Dermis microvascular lymphatic vessel endothelial cell (primary cell): ENCODE measurements at places on chromosomes 5 and 9.

DNA sequence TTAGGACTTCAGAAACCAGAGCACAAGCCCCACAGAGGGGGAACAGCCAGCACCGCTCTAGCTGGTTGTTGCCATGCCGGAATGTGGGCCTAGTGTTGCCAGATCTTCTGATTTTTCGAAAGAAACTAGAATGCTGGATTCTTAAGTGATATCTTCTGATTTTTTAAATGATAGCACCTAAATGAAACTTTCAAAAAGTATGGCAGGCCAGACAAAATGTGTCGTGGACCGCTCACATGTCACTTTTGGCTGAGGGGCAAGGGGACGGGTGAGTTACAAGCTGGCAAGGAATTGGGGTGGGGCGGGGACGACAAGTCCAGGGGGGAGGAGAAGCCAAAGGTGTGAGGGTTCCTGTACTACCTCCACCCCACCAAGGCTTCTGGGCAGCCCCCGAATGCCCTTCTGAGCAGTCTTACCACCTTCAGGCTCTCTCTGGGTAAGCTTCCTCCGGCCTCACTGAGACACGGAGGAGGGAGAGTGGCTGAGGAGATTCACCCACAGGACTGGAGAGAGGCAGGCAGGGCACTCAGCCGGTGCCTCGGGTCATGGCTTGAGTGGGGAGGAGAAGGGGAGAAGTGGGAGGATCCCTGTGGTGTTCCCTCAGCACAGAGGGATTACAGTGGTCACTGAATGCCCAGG, 10.3 kb downstream of the B4GALT7 start:
- DNase-seq, result no peak

DNA sequence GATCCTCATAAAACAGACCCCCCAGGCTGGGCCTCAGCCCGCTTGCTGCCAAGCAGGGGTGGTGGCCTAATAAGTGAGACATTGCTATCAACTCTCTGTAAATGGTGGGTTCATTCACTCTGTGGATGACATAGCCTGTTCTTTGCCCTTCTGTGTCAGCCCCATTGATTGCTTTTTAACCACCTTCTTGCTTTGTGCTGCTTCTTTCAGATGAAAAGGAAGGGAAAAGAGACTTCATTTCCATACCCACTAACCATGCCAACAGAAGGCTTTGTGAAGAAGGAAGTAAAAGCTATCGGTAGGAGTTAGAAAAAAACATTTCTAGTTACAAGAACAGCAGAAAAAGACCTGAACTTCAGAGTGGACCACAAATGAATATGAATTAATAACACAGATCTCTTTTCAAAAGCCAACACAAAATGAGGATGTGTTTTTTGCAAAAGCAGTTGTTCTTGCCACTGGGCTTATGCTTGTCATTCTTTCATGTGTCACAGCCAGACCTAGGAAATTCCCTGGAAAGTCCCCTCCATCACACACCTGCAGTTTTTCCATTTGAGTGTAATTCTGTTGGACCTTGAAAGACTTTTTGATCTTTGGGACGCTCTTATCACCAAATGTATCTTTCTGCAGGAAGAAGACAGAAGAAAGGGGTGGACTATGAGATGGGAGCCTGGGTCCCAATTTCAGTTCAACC, 507.7 kb downstream of the CCDC171 start:
- no peak for DNase-seq

GRCh38 chr9:77764894-77765780, 117.0 kb upstream of the GNA14 start:
- DNase-seq, result peak; percentile 75

DNA sequence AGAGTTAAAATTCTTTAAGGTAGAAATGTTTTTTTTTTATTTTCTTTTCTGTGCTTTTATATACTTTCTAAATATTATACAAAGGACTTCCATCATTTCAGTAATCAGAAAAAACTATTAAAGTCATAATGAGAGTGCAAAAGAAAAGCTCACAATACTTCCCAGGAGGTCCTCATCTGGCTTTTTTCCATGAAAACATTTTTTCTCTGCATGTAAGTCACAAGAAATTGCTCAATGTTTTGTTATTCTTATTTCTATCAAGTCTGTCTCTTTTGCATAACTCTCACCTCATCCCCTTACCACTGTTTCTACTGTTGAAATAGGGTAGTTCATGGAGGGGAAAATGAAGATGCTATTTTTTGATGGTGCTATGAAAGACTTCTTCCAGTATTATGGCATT, 375.0 kb downstream of the TMEM232 start:
- no peak for DNase-seq

DNA sequence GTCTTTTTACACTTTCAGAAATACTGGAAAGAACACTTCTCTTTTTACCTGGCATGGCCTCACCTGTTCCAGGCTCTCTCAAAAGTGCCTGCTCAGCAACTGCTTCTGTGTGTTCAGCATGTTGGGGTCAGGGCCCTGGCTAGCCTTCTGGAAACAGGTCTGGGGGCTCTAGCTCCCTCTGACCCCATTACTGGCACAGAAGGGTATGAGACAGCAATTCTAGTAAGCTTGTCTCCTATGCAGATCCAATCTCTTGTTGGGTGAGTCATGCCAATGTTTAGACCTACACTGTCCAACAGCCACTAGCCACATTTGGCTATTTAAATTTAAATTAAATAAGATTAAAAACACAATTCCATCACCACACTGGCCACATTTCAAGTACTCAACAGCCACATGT, 80.8 kb downstream of the MAPKAP1 start:
- DNase-seq, result no peak

GRCh38 chr5:159786901-159787691, 129.2 kb upstream of the ADRA1B start:
- no peak for DNase-seq

DNA sequence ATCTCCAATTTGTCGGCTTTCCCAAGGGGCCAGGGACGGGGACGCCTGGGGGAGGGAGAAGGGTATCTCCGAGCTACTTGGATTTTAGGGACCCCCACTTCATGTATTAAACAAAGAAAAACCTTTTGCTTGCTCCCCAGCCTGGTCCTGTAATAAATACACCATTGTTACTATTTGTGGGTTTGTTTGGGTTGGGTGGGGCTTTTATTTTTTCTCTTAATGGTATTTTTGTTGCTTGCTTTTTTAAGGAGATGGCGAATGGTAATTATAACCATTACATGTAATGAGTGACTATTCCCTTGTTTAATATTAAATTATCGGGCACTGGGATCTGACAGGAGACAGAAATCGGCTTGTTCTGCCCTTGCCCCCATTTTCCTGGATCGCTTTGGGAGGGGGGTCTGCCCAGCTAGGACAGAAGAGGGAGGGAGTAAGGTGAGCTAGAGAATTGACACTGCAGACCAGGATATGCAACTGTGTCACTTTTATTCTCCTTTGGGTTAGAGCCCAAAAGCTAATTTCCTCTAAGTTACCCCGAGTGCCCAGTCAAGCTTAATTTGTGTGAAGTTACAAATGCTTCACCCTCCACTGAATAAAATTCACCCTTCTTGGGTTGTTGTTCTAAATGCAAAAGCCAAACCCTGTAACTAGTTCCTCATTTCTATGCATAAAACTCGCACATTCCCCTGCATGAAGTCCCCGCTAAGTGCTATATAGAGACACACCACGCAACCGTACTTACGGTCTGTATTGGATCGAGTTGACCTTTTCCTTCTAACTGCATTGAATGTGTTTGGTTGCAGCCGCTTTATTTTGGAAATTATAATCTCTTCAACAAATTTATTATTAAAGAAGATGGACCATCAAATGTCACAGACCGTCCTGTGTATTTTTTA, 1.6 kb upstream of the ZNF608 start:
- DNase-seq, result peak; percentile 18

DNA sequence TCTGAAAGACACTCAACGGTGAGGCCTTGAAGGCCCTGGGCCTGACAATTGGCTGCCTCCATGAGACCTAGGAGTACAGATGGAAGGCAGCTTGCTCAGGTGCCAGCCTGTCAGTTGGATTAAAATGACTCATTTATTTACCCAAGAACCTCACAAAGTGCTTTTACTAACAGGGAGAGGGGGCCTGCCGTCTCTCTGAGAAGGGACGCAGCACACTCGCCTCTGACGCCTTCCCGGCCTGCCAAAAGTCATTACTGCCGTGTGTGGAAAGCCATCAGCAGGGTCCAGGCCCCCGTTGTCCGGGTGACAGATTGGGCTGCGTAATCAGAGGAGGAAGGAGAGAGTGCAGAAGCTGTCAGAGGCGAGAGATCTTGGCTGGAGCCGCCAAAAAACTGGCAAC, 32.4 kb downstream of the DDX31 start:
- no peak for DNase-seq

DNA sequence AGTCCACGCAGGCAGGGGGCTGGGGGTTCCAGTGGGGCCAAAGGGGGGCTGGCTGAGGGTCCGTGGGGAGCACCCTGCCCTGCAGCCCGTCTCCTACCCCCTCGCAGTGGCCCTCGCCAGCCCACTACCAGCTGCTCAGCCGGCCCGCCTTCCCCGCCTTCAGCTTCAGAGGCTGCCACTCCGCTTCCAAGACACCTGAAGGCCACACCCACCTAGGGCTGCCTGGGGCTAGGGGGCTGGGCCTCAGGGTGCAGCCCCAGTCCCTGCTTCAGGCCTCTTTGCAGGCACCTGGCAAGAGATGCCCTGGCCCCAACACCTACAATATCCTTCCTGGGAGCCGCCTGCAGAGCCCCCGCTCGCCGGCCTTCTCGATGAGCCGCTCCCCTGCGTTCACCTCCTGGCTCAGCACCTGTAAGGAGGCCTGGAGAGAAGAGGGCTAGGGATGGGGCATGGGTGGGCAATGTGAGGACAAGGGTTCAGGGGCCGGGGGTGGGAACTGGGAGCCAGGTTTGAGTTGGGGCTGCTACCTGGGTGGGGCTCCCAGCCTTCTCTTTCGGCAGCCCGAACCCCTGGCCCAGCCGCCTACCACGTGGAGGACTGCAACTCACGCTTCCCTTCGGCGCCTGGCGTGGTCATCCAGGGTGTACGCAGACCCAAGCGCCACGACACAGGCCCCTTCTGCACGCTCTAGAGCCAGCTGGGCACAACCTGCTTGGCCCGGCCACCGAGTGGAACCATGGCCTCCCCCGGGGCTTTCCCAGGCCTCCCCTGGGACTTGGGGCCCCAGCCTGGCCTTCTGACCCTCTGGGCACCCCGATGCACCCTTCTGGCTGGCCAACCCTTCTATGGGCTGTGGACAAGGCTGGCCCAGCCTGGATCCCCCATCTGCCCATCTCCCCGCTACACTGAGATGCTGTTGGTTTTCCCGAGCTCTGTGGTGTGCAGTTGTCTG, 1.7 kb downstream of the STPG3 start:
- DNase-seq, result no peak

DNA sequence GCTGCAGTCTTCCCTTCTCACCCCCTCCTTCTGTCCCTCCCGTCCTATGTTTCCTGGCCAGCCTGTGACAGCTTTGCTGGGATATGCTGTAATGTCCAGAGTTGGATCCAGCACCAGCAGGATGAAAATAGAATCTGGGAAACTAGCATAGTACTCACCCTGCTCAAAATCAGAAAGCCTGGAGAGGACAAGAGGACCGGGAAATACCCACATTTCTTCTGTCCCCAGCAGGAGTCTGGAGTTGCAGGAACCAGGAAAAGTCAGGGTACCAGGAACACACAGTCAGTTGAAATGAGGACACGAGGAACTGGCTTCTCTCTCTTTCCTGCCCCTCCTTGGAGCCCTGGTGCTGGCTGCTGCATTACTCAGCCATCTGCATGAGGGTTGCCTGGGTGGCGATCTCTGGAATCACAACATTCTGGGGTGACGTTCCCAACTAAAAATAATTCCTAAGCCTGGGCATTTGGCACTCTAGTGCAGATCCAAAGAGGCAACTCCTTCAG, 59.6 kb upstream of the NFIL3 start:
- no peak for DNase-seq

GRCh38 chr5:150645070-150645700, 4.7 kb downstream of the SYNPO start:
- no peak for DNase-seq

- no peak for DNase-seq
These were observed 229.1 kb downstream of the SEC61B start for GRCh38 chr9:99451112-99451606.

DNA sequence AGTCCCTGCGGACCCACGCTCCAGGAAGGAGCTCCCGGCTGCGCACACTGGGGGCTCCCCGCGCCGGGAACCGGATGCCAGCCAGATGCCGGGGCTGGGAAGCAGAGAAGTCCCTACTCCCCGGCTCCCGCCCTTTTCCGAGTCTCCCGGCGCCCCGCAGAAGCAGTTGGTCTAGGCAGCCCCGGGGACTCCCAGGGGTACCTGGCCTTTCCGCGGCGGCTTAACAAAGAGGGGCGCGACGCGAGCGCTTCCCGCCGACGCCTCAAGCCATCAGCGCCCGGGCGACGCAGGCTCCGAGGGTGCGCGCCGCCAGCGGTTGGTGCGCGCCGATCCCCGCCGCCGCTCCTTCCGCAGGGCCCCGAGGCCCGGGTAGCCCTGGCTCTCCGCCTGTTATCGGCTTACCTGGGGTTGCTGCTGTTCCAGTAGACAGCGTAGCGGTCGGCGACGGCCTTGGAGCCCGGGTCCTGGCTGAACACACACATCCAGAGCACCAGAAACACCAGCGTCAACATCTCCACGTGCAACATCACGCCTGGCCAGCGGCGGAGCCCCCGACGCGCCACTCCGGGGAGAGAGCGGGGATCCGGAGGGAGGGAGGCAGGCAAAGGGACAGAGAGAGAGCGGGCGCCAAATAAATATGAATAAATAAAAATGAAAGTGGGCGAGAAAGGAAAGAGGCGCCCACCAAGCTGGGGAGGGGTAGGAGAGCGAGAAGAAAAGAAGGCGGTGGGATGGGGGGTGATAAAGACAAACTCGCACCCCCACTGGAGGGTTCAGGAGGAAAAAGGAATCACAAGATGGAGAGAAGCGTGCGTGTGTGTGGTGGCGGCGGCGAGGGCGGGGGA, 428 bp downstream of the EFNA5 start:
- DNase-seq, result no peak

GRCh38 chr5:102106599-102106998, 189.5 kb downstream of the SLCO4C1 start:
- no peak for DNase-seq

DNA sequence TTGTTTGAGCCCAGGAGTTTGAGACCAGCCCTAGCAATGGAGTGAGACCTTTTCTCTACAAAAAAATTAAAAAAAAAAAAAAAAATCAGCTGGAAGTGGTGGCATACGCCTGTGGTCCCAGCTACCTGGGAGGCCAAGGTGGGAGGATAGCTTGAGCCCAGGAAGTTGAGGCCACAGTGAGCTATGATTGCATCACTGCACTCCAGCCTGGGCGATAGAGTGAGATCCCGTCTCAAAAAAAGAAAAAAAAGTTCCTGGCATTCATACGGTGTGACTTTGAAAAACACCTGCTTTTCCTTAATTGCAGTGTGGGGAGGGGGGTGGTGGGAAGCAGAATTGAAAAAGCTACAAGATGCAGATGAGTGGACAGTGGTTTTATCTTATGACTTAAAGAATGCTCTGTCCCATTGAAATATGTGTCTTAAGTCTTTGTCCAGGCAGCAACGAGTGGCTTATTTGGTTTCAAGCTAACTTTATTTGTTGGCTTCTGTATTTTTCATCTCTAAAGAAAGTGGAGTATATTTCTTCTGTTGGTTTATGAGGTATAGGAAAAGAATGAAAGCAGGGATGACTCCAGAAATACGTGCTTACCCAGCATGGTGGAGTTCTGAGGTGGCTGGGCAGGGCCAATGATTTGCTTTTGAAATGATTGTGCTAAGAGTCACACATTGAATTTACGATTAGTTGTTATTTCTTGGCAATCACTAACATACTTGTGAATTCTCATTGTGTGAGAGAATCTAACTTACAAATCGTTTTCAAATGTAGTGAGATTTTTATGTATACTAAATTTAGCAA, 27.8 kb downstream of the ROPN1L start:
- no peak for DNase-seq

- DNase-seq, result no peak
These were observed 30.0 kb upstream of the PCSK1 start for GRCh38 chr5:96463091-96463490.

- DNase-seq, result no peak
These were observed 63.8 kb upstream of the DAPK1 start for GRCh38 chr9:87433853-87434252.
